ELF-1 (cell line): ENCODE measurements at places on chromosomes 13 and 19.

DNA sequence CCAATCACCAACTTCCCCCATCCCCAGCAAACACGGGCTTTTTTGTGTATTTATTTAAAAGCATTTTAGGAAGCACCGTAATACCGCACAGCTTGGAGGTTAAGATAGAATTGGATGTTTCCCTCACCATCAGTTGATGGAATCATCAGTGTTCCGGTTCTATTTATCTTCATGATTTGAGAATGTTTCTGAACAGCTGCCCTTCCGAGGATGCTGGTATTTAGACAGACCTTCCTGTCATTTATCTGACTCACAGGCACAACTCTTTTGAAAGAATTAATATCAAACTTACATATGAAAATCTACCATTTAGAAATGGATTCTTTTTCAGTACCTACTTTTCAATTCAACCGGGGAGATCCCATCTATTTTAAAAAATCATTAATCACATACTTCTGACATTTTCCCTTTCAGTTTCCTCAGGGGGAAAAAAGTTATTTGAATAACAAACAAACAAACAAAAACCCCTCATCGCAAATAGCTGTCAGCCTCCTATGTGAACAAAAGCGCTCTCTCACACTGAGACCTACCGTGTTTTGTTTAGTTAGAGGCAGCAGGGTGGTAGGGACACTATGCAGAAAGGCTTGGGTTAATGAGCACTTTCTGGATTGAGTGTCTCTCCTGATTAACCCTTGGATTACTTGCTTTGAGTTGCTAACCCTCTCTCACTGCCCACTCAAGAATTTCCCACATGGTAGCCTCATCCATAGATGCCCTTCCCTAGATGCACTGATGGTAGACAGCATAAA lies 189.3 kb downstream of the TM9SF2 start:
- DNase-seq = peak; percentile 43

DNA sequence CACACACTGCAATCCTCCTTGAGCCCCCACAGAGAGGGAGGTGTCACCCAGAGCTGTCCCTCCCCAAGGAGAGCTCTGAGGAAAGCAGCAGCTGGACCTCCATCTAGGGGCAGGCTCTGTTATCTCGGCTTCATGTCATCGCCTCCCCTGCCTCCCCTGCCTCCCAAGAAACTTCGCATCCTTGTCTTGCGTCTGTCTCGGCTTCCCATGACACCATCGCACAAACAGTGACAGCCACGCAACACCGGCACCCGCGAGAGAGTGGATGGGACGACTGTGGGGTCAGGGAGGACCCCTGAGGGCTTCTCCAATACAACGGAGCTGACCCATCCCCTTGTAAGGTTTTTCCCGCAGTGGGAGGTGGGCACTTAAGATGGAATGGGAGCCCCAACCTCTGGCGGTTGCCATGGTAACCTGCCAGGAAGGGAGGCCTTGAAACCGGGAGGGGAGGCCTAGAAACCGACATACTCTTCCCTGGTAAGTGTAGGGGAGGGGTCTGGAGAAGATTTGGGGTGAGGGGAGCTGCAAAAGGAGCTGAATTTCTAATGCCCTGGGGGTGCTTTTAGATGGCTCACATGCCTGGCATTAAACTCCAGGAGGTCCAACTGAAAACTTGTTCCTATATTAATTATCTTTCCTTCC lies 16.3 kb downstream of the TLE2 start:
- peak; percentile 47 for DNase-seq

DNA sequence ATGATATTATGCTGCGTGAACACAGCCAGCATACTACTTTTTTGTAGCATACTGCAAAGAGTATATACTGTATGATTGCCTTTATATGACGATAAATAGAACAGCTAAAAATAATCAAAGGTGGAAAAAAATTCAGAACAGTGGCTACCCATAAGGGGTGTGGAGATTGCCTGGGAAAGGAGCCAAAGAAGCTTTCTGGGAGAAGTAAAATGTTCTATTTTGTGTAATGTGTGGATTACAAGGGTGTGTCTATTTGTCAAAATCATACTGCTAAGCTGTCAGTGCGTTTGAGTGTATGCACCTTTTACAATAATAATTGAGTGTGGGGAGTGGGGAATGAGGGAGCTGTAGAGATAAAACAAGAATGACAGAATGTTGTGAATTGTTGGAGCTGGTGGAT lies 45.2 kb upstream of the MTIF3 start:
- no peak for DNase-seq

GRCh38 chr19:23800868-23801267 lies 42.2 kb upstream of the ZNF681 start:
- DNase-seq = no peak

GRCh38 chr13:30856005-30856790 lies 49.9 kb upstream of the MEDAG start:
- DNase-seq = no peak

- DNase-seq = no peak
These were observed 30.7 kb downstream of the CEACAM1 start for GRCh38 chr19:42497492-42498168.

GRCh38 chr19:23972161-23972560 lies 57.5 kb downstream of the ZNF726 start:
- DNase-seq = peak; percentile 9

DNA sequence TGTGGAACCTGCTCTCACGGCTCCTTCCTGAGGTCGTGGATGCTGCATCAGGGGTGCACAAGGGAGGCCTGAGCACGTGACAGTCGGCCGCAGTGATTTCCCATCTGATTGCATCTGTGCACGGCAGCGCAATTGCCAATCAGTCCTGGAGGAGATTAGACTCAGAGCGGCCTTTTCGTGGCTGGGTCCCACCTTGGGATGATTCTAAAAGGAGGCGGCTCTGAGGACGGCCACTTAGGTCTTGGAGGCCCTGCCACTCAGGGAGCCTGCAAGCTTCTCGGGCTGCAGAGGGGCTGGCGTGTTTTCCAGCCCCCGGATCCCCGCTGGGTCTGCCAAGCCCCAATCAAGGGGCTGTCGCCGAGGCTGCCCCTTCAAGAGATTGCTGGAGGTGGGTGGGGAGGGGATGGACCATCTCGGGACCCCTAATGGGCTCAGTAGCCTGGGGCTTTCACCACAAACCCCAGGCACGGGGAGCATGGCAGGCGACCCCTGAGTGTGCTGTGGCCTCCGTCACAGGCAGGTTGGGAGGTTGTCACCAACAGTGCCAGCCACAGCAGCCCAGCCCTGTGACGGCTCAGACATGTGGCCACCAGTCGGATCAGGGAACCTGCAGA lies 51.6 kb downstream of the SOX1 start:
- DNase-seq = no peak

GRCh38 chr19:16208847-16209665 lies 11.3 kb downstream of the AP1M1 start:
- no peak for DNase-seq

DNA sequence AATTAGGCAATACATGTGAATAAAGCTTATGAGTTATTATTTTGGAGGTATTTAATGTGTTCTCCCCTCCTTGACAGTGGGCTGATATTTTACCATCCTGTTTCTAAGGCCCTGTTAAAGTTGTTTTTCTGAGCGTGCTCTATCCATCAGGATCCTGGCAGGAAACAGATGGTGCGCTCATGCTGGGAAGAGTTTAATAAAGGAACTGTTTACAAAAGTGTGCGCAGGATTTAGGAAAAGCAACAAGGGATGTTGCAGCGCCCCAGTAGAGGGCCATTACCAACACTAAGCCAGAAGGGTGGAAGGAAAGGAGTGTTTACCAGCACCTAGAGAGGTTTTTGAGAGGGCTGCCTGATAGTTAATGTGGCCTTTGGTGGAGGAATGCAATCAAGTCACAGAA lies 374.5 kb downstream of the KCNRG start:
- peak; percentile 24 for DNase-seq
